ENCODE measurements at places on chromosomes 6 and 20. TPM values are rescaled to one million over a fixed set of nuclear protein-coding genes. Genes with fewer than 3 reads are reported as not detected.

- DNase-seq, result no peak
Measured at GRCh38 chr6:31476515-31477139, 21.3 kb upstream of the MICB start.

Gene MOG
- total RNA-seq, result not detected

Gene SLC32A1
- not detected for total RNA-seq

Gene RIPPLY2
- not detected for total RNA-seq

Gene CST1
- total RNA-seq, result not detected

Gene ZNF133
- 7.7 TPM for total RNA-seq

DNA sequence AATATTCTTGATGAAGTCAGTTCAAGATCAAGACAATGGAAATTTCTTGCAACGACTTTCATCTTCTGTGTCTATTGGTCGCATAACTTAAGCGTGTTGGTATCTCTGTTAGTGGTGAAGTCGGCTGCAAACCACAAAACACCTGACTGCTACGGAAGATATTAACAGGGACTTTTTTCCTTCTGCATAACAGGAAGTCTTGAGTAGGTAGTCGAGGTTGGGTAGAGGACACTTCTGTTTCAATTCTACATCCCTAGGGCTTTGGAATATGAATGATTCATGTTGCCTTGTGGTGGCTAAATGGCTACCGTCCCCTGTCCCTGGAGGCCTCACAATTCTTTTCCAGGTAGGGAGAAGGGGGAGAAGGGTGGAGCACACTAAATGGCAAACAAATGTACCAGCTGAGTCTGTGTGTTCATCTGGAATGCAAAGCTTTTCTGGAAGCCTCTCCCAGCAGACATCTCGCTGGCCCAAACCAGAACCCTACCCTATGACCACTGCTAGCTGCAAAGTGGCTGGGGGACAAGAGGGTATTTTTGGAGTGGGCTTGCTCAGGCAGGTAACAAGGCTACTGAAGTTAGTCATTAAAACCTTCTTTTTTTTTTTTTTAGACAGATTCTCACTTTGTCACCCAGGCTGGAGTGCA is 34.6 kb upstream of the NKX2-2 start:
- no peak for DNase-seq

GRCh38 chr20:699342-699741 is 23.7 kb upstream of the SCRT2 start:
- no peak for DNase-seq

GRCh38 chr20:47285189-47285588 is 71.3 kb downstream of the ZMYND8 start:
- DNase-seq, result no peak

DNA sequence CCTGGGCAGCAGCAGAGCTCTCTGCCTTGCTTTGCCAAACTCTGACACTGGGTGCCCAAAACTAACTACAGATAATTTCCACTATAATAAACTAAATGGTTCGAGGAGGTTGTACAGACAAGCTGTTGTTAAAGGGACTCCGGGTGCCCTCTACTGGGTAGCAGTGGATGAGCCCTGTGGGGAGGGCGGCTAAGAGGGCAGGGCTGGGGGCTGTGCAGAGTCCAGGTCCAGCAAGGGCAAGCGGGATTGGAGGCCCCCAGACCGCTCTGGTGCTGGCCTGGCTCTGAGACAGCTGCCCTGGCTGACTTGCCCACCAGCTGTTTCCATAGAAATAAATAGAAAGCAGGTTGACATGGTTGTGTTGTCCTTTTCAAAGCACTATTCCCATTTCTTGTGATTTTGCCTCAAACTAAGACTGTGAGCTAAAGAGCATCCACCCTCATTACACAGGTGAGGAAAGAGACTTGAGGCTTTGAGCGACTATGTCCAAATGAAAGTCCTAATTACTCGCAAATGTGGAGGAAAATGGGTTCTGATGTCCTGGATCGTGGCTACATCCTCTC is 167.6 kb upstream of the CST7 start:
- no peak for DNase-seq

Data from epithelial cell of proximal tubule (primary cell).